ENCODE measurements at places on chromosomes 5 and 9.

DNA sequence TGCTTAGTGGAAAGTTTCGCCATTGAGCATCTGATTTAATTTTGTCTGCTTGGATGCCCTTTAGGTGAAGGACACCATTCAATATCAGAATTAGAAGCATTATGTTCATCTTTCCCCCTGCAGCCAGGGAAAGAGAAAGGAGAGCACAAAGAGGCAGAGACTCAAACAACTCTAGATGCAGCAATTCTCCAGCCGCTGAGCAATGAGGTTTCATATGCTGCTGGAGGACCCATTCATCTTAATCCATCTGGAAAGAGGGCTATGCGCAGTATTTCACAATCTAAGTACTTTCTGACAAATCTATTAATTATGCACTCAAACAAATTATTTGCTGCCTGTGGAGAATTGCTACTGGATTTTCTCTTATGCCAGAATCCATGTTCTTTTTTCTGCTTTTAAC lies 527.0 kb upstream of the TUSC1 start:
- no peak for DNase-seq

GRCh38 chr5:15013654-15014463 lies 142.3 kb upstream of the ANKH start:
- no peak for DNase-seq

GRCh38 chr5:57432876-57433275 lies 49.7 kb downstream of the ACTBL2 start:
- no peak for DNase-seq

DNA sequence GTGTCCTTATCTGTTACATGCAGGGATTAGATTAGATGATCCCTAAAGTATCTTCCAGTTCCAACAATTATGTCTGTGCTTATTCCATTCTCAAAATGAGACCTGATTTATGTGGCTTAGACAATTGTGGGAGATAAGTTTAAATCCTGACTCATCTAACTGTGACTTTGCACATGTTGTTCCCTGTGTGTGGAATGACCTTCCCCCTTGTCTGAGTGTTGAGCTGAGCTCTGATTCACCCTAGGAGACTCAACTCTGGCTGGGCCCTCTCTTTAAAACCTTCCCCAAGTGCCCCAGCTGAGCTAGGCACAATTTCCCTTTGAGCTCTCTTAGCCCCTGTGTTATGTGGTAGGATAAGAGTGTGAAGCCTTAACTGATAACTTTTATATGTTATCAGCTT lies 118.9 kb upstream of the ELL2 start:
- DNase-seq = no peak

GRCh38 chr9:35653611-35654010 lies 2.9 kb upstream of the SIT1 start:
- no peak for DNase-seq

GRCh38 chr9:68541568-68541967 lies 885 bp upstream of the TMEM252 start:
- no peak for DNase-seq

DNA sequence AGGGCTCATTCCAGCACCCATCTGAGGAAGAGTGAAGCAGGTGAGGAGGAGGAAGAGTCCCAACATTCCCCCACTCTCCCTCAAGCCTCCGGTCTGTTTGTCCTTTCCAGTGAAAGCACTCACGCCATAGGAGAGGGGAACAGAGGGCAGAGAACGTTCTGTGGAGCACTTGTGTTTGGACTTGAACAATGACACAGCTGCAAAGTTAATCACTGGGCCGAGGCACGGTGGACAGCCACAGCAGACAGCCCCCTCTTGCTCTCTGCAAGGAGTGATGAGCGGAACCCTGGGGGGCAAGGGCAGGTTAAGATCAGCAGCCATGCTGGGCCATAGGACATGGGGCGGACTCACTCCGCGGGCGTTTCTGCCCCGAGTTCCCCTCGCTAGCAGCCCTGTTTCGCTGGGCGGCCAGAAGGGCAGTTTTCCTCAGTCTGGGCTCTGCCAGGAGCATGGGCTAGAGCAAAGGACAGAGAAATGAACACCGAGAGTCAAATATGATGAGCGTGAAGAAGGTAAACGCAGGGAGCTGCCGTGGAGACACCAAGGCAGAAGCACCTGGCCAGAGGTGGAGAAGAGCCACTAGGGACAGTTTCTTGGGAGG lies 185.7 kb downstream of the GAPVD1 start:
- DNase-seq = no peak

DNA sequence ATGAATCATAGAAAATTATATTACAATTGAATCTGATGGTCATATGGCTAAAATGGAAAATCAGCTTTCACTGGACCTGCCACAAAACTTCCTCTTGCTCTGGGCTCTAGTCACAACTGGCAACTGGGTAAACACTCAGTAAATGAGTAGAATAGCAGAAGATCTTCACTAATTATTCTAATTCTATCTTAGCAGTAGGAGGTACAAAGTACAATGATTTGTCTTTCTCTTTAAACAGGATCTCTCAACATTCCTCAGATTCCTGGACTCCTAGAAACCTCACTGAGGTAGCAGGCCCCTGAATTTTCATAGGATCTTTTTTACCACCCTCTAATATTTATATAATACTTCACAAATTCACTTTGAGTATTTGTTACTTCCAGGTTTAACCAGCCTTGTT lies 239.9 kb upstream of the SMARCA2 start:
- DNase-seq = no peak

GRCh38 chr5:54736003-54736797 lies 218.6 kb downstream of the SNX18 start:
- DNase-seq = no peak

DNA sequence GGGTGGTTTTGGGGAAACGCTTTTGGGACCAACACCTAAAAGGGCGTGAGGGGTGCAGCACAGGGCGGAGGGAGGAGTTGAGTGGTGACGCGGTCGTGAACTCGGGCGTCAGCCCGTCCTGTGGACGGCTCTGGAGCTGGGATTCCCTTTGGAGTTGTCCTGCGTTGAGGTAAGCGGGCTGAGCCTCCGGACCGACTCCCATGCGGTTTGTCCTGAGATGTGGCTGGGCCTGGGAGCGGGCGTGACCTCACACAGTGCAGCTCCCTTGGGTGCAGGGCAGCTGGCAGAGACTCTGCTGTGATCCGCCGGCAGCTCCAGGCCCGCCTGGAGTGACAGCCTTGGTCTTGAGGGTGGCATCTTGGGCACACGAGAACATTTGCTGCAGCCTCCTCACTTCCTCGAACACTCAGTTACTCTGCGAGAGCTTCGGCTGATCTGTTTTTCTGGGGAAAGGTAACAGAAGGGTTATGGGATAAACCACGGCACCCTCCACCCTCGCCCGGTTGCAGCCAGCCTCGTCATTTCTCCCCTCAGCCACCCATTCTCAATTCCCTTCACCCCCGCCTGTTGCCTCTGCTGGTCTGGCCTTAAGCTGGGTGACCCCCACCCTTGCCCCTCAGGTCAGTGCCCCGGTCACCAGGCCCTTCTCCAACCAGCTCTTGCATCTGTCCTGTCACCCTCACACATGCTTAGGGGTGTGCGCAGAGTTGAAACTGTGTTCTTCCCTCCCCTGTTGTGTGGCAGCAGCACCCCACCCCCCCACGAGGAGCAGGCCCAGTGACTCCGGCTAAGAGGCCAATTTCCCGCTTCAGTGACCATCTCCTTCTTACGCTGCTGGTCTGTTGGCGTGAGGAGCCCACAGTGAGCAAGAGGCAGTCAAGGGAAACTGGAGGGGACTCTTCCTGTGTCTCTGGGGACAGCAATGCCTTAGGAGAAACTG lies 94.2 kb upstream of the COL5A1 start:
- DNase-seq = no peak

- DNase-seq = no peak
These were observed 38.2 kb upstream of the DMXL1 start for GRCh38 chr5:119032656-119033055.

DNA sequence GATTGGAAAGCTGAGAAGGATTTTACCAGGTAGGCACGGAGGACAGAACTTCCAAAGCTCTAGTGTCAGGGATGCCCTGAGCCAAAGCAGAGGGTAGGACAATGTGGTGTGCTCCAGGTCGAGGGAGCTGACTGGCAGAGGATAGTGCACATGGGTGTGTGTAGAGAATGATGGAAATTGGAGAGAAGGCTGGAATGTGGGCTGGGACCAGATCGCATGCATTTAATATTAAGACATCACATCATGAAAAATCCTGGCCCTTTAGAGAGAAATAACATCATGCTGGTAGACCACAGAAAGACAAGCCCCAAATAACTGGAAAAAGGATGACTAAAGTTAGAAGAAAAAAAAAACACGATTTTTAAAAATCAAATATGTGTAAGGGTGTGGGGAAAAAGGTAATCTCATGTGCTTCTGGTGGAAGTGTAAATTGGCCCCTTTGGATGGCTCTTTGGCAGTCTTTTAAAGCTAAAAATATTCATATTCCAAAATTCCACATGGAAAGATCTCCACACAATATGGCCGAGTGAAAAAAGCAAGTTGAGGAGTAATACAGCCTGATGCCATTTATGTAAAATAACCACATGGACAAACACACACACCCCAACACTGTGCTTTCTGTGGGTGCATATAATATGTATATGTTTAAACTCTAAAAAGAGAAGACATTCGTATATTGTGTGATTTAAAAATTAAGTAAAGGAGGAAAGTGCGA lies 67.0 kb upstream of the TGFBR1 start:
- DNase-seq = no peak

- no peak for DNase-seq
These were observed 206.2 kb downstream of the DCP2 start for GRCh38 chr5:113182658-113183344.

- DNase-seq = peak; percentile 43
These were observed 2.4 kb downstream of the ANXA6 start for GRCh38 chr5:151154931-151155774.

- no peak for DNase-seq
These were observed 5.3 kb upstream of the SHOC1 start for GRCh38 chr9:111799915-111800526.

DNA sequence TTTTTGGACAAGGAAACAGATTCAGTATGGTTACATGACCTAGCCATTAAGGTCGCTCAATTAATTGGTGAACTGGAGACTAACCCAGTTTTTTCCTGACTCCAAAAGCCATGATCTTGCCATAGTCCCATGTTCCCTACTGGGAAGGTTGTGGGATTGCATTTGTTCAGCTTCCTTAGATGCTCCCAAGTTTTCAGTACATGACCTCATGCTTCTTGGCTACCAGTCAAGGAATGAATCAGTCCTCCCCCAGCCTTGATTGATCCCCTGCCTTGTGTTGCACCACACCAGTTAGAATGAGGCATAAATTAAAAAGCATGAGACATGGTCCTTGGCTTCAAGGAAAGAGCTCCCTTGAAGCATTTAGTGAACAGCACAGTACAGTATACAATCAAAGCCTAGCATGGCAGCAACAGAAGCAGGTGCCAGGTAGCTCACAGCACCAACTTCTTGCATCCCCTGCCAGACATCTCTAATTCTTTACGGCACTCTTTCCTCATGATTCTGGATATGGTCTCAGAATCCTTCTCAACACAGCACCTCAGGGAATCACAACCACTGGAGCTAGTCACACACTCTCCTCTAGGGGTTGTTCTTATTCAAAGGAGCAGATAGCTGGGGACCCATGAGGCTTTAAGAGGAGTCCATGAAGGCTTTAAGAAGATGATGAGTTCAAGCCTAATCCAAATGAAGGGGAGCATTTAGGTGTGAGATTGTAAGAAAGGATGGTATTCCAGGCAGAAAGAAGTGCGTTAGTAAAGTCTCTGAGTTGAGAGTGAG lies 295.5 kb upstream of the CLINT1 start:
- DNase-seq = no peak

GRCh38 chr9:63816751-63817621 lies 1468.0 kb downstream of the FOXD4L5 start:
- peak; percentile 76 for DNase-seq

DNA sequence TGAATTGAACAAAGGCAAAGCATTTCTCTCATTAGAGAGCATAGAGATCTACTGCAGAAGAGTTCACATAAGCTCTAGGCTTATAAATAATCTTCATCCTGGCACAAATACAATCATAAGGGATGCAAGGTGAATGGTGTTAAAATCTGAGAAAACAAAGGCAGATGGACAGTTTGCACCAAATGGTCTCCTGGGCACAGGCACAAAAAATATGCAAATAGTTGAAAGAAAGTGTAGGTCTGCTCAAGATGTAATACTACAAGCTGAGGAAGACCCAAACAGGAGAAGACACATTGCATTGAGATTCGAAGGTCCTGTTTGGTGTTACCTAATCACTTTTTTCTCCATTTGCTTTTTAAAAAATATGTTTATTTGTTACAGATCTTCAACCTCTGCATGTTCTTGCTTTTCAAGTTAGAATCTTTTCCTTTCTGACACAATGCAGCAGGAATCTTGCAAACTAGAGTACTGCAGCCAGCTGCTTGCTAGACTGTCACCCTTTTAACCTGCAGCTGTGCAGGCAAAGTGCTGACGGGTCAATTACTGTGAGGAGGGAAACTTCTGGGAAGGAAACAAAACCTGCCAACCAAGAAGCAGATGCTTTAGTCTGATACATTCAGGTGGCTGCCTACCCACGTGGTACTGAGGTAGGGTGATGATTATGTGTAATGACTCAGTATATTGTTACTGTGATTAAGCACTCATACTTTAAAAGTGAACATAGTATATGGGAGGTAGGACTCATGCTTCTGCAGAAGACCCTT lies 1048.6 kb upstream of the SEMA6A start:
- DNase-seq = no peak

GRCh38 chr9:83130541-83130940 lies 67.6 kb upstream of the RASEF start:
- DNase-seq = no peak

- DNase-seq = no peak
These were observed 61.7 kb downstream of the KLF9 start for GRCh38 chr9:70352802-70353201.

GRCh38 chr5:60339691-60340201 lies 360.2 kb downstream of the DEPDC1B start:
- DNase-seq = no peak

DNA sequence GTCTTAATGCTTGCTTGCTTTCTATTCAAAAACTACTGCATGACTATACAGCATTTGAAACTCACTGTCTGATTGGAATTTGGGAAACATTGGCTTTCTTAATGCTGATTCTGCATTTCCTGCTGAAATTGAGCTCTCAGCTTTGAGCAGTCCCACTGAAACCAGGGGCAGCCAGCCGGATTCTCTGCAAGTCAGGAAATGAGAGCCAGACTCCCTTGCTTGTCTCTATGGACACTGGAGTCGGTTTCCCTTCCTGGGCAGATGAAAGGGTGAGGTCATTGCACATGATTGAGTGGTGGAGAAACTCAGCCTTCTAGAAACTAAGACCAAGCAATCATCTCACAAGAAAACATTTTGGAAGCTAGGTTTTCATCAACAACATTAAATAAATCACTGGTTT lies 119.7 kb upstream of the SPATA31C2 start:
- DNase-seq = peak; percentile 47
